ENCODE measurements at places on chromosomes 11 and 22. TPM values are rescaled to one million over a fixed set of nuclear protein-coding genes. Genes with fewer than 3 reads are reported as not detected.
A peak's percentile ranks its signal among the peaks of the same experiment; 100 is the strongest.

DNA sequence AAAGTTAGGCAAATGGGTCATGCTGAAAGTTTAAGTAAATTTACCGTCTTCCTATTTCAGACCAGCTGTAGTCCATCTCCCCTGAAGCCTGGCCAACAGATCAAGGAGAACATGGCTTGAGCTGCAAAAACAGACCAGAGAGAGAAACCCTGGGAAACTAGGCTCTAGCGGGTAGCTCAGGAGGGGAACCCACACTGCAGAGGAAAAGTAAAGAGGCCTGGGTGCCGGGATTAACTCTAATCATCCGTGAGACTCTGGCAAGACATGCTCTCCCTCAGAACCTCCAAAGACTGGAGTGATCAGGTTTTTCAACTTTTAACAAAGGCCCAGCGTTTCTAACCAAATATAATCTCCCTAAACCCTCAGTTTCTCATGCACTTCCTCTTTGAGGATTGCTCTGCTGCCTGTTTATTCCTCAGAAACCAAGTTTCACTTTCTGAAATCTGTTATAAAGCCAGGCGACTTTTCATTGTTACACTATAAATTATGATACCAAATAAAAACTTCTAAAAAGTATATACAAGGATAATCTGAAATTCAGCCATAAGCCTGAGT is 67.5 kb downstream of the GAB2 start:
- DNase-seq = no peak
- no peak overlapping the region for H3K4me3 ChIP-seq
- H3K36me3 ChIP-seq = no peaks in the 10 kb centered on the region
- H3K27me3 ChIP-seq = no peaks in the 10 kb centered on the region
- peak overlapping the region; percentile 59 for H3K27ac ChIP-seq
- peaks cover 49% of the 10 kb centered on the region for H3K4me1 ChIP-seq

The TRIM34 gene
- total RNA-seq = 7.4 TPM

The UBQLN3 gene
- not detected for total RNA-seq

DNA sequence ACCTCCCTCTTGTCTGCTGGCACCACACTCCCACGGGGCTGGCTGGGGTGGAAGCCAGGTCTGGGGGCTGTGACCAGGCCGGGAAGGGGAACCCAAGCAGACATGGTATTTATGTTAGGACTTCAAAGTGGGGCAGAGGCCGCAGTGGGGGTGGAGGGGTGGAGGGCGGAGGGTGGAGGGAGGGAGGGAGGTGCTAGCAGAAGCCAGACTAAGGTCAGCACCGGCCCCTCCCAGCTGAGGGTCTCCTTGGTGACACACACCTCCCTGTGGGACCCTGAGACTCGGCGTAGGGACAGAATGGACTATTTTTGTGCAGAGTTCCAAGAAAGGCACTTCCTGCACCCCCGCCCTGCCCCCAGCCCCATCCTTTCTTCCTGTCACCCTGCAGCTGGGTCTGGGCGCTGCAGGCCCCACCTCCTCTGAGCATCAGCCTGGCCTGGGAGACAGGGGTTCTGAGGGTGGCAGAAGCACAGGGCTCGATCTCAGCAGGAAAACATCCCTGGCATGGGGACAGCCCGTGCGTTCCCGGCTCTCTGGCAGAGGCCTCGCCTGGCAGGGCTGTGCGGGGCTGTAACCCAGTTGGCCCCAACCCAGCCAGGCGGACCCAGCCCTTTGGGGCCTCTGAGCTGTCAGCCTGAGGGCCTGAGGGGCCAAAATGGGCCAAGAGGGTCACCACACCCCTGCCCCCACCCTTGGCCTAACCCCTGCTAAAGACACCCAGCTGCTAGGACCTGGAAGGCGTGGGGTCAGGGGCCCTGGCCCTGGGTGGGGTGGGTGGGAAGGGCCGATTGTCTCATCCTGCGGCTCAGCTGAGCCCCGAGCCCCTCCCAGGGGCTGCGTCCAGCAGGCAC is 9.6 kb upstream of the CD248 start:
- no peaks in the 10 kb centered on the region for H3K27me3 ChIP-seq
- peaks cover 8% of the 10 kb centered on the region for H3K36me3 ChIP-seq
- H3K4me3 ChIP-seq = no peak overlapping the region
- peaks cover 29% of the 10 kb centered on the region for H3K4me1 ChIP-seq
- H3K27ac ChIP-seq = peak overlapping the region; percentile 82

- no peak for DNase-seq
- no peak overlapping the region for H3K4me3 ChIP-seq
- H3K4me1 ChIP-seq = peaks cover 11% of the 10 kb centered on the region
- no peaks in the 10 kb centered on the region for H3K27me3 ChIP-seq
Observed at GRCh38 chr11:105177658-105178057, 38.1 kb upstream of the CARD18 start.

The CNTN5 gene
- not detected for total RNA-seq

The SYTL2 gene
- 9.1 TPM for total RNA-seq

The DGCR8 gene
- total RNA-seq = 16.1 TPM

DNA sequence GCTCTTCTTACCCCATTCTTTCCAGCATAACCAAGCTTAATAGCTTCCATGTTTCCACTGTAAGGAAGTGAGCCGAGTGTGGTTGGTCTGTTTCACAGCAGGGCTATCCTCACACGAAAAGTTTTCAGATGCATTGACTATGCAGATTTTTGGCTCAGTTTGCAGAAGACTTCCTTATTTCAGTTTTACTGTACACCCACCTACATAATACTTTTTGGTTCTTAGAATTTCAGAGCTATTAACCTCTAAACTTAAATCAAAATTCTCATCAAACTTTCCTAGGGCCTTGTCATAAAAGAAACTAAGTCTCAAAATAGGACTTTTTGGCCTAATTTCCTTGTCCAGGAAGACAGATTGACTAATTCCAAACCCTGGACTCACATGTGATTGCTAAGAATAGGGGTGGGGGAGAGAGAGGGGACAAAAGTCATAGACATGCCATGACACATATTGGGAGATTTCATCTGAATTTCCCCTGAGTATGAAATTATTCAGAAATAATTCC is 7.3 kb upstream of the EHF start:
- no peak for DNase-seq
- H3K4me3 ChIP-seq = no peak overlapping the region
- H3K27me3 ChIP-seq = no peaks in the 10 kb centered on the region
- H3K27ac ChIP-seq = no peak overlapping the region

DNA sequence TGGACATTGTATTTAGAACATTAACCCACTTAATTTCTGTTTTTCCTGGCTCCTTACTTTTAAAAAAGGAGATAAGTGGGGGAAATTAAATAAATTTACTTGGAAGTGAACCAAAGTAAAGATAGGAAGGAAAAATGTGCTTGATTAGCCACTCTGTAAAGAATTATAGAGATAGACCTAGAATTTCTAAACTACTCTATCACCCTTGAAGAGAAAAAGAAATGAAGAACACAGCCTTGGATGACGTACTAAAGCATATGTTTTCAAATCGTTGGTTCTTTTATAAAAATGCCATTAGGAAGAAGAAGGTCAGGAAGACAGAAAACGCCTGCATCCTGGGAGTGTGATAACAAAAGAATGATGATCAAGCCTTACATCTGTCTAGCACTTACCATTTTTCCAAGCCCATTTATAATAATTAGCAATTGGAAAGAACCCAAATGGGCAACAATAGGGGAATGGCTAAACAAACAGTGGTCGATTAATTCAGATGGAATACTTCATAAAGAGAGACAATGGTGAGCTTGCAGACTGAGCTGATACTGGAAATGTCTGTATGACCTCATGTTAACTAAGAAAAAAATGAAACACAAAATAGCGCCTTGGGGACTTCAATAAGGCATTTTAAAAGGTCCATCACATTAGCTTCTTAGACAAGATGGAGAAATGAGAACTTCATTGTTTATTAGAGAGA is 81.0 kb upstream of the LRRC55 start:
- no peak overlapping the region for H3K4me3 ChIP-seq
- no peaks in the 10 kb centered on the region for H3K36me3 ChIP-seq
- DNase-seq = no peak
- H3K27me3 ChIP-seq = no peaks in the 10 kb centered on the region

- no peak overlapping the region for H3K27ac ChIP-seq
- no peaks in the 10 kb centered on the region for H3K36me3 ChIP-seq
- peaks cover 14% of the 10 kb centered on the region for H3K4me1 ChIP-seq
- peaks cover 88% of the 10 kb centered on the region for H3K27me3 ChIP-seq
Observed at GRCh38 chr11:68688881-68689280, 4.5 kb downstream of the GAL start.

DNA sequence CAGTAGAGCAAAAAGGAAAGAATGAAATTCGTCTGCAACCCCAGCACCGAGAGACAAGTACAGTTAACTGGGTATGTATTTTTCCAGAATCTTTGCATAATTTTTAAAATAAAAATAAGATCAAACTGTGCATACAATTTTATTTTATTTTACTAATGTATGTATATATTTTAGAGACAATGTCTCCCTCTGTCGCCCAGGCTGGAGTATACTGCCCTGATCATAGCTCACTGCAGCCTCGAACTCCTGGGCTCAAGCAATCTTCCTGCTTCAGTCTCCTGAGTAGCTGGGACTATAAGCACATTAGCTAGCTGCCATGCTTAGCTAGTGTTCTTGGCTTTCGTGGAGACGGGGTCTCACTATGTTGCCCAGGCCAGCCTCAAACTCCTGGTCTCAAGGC is 18.8 kb upstream of the DRD2 start:
- H3K4me3 ChIP-seq = no peak overlapping the region
- no peaks in the 10 kb centered on the region for H3K36me3 ChIP-seq
- no peaks in the 10 kb centered on the region for H3K4me1 ChIP-seq
- H3K27me3 ChIP-seq = no peaks in the 10 kb centered on the region

DNA sequence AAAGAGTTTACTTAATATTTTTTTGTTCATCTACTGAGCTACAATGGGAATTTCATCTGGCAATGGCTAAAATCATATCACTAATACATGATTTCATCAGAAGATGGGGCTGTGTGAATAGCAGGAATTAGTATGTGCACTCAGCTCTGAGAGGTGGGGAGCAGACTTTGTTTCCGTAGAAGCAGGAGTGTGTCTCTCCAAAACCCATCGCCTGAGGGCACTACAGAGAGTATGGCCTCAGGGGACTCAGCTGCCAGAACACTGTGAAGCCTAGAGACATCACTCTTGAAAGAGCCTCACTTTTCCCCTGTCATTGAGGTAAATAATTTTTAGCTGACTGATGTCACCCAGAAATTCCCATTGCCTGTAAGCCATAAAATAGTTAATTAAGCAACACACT is 261.4 kb upstream of the ISX start:
- no peaks in the 10 kb centered on the region for H3K36me3 ChIP-seq
- H3K4me1 ChIP-seq = no peaks in the 10 kb centered on the region

The OR8G5 gene
- total RNA-seq = not detected

DNA sequence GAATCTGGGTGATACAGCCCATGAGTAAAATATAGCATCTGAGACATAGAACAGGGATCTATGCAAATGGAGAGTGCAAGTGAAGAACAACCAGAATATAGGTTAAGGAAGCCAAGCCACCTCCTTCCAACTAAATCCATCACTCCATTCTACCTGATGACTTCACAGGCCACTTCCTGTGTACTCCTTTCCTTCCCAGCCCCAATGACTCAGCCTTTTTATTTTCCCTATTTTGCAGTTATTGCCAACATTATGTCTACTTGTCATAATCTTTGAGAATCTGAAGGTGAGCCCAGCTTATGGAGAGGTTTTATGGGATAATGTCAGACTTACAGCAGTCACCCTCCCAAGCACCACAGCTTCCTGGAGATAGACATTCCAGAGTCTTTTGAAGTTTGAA is 1.4 kb upstream of the OR52M1 start:
- H3K27me3 ChIP-seq = no peaks in the 10 kb centered on the region
- no peak for DNase-seq
- H3K27ac ChIP-seq = no peak overlapping the region

DNA sequence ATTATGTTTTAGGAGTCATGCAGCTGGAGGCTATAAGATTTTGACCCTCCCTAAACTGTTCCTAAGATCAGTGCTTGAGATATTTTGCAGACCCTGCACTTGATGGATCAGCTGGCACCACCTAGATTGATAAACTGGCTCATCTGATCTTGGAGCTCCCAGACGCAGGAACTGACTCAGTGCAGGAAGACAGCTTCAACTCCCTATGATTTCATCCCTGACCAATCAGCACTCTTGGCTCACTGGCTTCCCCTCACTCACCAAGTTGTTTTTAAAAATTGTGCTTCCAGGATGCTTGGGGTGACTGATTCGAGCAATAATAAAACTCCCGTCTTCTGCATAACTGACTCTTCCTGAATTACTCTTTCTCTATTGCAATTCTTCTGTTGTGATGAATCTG is 637.5 kb upstream of the FAT3 start:
- H3K27me3 ChIP-seq = no peaks in the 10 kb centered on the region
- H3K4me3 ChIP-seq = no peak overlapping the region
- DNase-seq = no peak

DNA sequence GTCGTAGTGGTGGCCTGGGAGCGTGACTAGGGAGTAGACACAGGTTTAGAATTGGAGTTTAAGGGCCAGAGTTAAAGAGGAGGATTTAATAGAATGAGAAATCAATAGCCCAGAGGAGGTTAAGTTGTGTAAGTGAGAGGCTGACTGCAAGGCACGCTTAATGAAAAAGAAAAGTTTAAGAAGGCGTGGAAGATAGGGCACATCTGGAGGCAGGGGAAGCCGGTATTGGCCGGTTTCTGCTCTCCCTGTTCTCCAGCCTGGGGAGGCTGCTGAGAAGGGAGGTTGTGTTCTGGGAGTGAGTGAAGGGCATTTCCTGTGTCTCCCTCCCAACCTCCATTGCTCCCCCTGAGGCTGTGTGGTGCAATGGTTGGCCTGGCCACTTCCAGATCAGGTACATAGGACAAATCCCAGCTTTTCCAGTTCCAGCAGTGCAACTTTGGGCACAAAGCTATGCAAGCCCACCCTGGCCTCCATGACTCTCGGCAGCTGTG is 6.3 kb downstream of the GRIK4 start:
- peak overlapping the region; percentile 32 for H3K27ac ChIP-seq
- peaks cover 18% of the 10 kb centered on the region for H3K4me1 ChIP-seq
- peaks cover 59% of the 10 kb centered on the region for H3K27me3 ChIP-seq
- no peak for DNase-seq
- no peak overlapping the region for H3K4me3 ChIP-seq

- H3K4me1 ChIP-seq = no peaks in the 10 kb centered on the region
- H3K36me3 ChIP-seq = no peaks in the 10 kb centered on the region
- H3K27ac ChIP-seq = no peak overlapping the region
- no peak for DNase-seq
- no peaks in the 10 kb centered on the region for H3K27me3 ChIP-seq
Observed at GRCh38 chr11:107249054-107249453, 208.6 kb downstream of the CWF19L2 start.

- H3K27me3 ChIP-seq = no peaks in the 10 kb centered on the region
- H3K4me3 ChIP-seq = no peak overlapping the region
- peaks cover 65% of the 10 kb centered on the region for H3K4me1 ChIP-seq
- peak overlapping the region; percentile 63 for H3K27ac ChIP-seq
Observed at GRCh38 chr11:8731647-8732323, 49.2 kb downstream of the RPL27A start.
